GM10248 (cell line): ENCODE measurements at places on chromosomes 13 and 19.

DNA sequence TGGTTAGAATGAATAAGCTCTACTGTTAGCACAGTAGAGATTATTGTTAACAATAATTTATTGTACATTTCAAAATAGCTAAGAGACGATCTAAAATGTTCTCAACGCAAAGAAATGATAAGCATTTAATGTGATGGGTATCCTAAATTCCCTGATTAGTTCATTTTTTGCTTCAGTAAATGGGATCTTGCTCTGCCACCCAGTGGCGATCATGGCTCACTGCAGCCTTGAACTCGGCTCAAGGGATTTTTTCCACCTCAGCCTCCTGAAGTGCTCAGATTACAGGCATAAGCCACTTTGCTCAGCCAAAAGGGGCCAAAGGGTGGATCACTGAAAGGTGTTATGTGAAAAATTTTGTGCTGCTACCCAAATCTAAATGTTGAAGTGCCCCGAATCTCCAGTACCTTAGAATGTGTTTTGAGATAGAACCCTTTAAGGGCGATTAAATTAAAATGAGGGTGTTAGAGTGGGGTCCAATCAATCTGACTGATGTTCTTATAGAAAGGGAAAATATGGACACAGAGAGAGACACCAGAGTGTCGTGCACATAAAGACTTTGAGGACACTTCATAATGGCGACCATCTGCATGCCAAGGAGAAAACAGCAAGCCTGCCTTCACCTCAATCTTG, 31.5 kb upstream of the ZNF766 start:
- DNase-seq, result no peak

GRCh38 chr19:42109896-42110295, 22.4 kb downstream of the POU2F2 start:
- DNase-seq, result no peak

DNA sequence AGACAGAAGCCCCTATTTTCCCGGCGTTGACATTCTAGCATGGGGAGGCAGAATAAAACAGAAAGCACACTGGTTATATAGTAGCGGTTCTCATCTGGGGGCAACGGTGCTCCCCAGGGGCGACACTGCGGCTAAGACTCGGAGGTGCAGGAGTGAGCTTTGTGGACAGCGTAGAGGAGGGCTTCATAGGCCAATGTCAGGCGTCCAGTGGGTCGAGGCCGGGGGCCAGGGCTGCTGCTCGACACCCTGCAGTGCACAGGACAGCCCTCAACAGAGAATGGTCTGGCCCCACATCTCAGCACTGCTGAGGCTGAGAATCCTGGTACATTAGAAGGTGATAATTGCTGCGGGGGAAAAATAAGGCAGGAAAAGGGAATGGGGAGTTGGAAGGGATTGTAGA, 1.5 kb downstream of the ZNF628 start:
- DNase-seq, result no peak

- no peak for DNase-seq
Observed at GRCh38 chr13:33233547-33233946, 52.0 kb downstream of the STARD13 start.
